ENCODE measurements at places on chromosomes 4 and X.

DNA sequence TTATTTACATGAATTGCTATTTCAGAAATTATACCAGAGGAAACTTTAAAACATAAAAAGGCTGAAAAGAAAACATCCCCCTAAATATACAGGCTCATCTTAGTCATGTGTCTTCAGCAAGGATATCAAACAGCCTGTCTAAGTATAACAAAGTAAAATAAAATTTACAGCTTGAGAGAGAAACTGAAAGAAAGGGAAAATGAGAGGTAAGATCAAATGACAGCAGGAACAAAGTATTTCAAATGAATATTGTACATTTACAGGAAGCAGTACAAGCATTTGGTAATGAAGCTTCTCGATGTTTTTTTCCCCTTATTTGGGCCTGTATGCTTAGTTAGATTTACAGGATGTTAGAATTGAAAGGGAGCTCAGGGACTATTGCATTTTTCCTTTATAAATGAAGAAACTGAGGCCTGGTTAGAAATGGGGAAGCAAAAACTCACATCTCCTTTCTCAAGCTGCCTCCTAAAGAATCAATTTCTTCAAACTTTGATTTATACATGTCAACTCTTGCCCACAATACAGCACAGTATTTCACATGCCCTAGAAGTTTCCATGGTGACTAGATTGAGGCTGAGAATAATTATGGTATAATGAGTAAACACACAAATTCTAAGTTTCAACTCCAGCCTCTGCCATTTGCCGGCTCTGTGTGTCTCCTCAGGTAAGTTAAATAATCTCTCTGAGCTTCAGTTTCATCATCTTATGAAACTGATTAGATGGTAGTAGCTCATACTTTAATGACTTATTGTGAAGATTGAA is 29.3 kb downstream of the DAPP1 start:
- peaks cover 2% of the 10 kb centered on the region for H3K4me1 ChIP-seq
- DNase-seq: no peak
- peak overlapping the region; percentile 71 for H3K27ac ChIP-seq
- H3K36me3 ChIP-seq: peaks cover 4% of the 10 kb centered on the region
- no peak overlapping the region for H3K4me3 ChIP-seq
- no peaks in the 10 kb centered on the region for H3K27me3 ChIP-seq

- H3K4me3 ChIP-seq: no peak overlapping the region
- DNase-seq: no peak
- H3K36me3 ChIP-seq: no peaks in the 10 kb centered on the region
- H3K4me1 ChIP-seq: no peaks in the 10 kb centered on the region
- peaks cover 21% of the 10 kb centered on the region for H3K27me3 ChIP-seq
These were observed 348.1 kb downstream of the RAPGEF2 start for GRCh38 chr4:159451006-159451405.

DNA sequence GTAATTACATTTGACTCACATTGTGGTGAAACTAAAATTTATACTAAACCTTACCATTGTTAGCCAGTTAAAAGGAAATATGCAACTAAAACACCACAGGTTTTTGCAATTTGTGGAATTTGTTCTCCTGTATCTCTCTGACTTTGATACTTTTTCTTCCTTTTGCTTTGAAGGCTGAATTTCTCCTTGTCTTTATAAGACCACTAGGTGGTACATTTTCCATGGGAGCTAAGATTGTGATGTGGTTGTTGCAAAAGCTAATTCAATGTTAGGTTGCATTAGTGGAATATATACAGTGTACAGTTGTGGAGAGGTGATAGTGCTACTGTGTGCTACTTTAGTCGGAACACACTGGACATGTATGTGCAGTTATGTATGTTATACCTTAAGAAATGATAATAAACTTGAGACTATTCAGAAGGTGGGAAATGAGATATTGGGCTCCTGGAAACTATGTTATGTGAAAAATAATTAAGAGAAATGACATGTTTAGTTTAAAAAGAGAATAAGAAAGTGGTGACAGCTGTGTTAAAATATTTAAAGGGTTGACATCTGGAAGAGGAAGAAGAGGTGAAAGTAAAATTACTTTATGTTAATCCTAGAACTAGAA is 70.3 kb downstream of the ARL9 start:
- H3K36me3 ChIP-seq: no peaks in the 10 kb centered on the region
- H3K27me3 ChIP-seq: peaks cover 10% of the 10 kb centered on the region
- no peak overlapping the region for H3K4me3 ChIP-seq
- DNase-seq: no peak

- H3K27me3 ChIP-seq: peaks cover 12% of the 10 kb centered on the region
- H3K4me1 ChIP-seq: no peaks in the 10 kb centered on the region
- H3K27ac ChIP-seq: no peak overlapping the region
- no peak overlapping the region for H3K4me3 ChIP-seq
- DNase-seq: no peak
These were observed 18.2 kb downstream of the EGF start for GRCh38 chr4:109930872-109931271.

- H3K27me3 ChIP-seq: no peaks in the 10 kb centered on the region
- peak overlapping the region; percentile 88 for H3K4me3 ChIP-seq
- peak; percentile 78 for DNase-seq
- peaks cover 13% of the 10 kb centered on the region for H3K4me1 ChIP-seq
These were observed 5.6 kb downstream of the FLNA start for GRCh38 chrX:154368630-154369448.

DNA sequence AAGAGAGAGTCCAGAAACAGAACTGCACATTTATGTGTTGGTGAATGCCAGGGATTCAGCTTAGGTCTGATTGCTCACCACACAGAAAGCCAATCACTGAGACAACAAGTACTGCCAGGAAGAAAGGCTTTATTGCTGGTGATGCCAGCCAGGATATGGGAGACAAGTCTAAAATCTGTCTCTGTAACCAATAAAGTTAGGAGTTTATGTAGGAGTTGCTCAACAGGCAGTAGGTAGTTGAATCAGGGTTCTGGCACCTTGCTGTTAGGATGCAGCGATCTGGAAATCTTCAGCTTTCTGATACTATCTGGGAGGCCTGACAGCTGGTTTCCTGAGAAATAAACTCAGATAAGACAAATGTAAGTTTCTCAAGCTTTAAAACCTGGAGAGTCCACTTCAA is 120.2 kb upstream of the ENPP6 start:
- no peak for DNase-seq
- no peaks in the 10 kb centered on the region for H3K36me3 ChIP-seq
- H3K4me3 ChIP-seq: no peak overlapping the region
- H3K27ac ChIP-seq: no peak overlapping the region
- H3K4me1 ChIP-seq: peaks cover 11% of the 10 kb centered on the region
- no peaks in the 10 kb centered on the region for H3K27me3 ChIP-seq

DNA sequence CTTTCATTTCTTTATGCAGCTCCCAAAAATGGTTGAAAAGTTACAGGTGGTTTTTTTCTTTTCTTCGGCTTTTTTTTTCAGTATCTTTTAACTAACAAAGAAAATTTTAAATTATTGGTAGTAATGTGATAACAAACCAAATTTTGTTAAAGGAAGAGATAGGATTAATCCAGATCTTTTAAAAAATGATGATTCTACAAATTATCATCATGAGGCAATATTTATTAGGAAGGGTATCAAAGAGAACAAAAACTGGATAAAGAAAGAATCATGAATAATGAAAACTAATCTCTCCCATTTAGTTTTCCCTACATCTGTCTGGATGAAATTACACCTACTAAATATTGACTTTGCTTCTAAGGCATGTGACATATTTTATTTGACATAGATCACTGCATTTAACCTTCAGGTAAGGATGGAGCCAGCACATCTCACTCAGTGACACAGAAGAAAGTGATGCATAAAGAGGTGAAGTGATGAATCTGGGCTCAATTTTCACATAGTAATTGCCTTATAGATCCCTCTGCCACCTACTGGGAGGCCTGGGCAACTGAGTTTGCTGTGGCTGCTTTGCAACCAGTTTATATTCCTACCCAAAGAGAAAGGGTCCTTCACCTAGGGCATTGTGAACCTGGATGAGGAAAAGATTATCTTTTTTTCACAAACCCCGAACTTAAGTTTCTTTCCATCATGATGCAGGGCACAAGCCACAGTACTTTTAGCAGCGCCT is 155.6 kb downstream of the HNRNPD start:
- no peak for DNase-seq
- no peak overlapping the region for H3K4me3 ChIP-seq
- peaks cover 10% of the 10 kb centered on the region for H3K27me3 ChIP-seq
- H3K27ac ChIP-seq: no peak overlapping the region

DNA sequence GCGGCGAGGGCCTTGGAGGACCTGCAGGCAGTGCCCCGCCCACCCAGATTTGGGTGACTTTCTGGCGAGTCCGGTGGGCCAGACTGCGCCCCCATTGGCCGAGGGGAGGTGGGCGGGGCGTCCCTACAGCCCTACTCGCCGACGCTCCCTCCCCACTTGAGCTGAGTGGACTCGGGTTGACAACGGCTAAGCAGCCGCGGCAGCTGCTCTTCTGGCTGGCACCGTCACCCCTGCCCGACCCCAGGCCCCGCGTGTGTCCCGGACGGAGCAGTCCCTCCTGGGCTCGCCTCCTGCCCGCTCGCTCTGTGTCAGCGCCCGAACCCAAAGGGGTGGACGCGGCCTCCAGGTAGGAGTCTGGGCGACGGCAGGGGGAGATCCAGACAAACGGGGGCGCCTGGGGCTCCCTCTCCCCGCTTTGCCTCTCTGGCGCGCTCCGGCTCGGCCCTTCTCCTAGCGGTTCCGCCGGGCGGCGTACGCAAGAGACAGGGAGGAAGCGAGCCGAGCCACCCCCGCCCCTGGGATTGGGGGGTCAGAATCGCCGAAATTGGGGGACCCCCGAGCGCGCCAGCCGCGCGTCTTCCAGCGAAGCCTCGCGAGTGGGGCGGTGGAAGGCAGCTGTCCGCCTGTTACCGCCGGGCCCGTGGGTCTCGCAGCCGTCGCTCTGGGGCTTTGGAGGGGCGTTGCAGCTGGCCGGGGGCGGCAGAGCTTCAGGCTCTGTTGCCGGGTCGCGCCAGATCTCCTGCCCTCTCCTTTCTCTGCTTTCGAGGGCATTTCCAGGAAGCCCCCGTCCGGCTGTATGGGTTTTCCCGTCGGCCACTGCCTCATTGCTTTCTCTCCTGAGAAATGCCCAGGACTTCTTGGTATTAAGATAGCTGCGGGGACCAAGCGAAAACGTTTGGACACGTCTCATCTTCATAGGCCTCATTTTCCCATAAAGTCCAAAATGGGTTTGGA is 46.3 kb downstream of the STARD8 start:
- H3K36me3 ChIP-seq: no peaks in the 10 kb centered on the region
- H3K4me1 ChIP-seq: no peaks in the 10 kb centered on the region
- H3K27me3 ChIP-seq: peaks cover 20% of the 10 kb centered on the region
- peak overlapping the region; percentile 52 for H3K4me3 ChIP-seq

DNA sequence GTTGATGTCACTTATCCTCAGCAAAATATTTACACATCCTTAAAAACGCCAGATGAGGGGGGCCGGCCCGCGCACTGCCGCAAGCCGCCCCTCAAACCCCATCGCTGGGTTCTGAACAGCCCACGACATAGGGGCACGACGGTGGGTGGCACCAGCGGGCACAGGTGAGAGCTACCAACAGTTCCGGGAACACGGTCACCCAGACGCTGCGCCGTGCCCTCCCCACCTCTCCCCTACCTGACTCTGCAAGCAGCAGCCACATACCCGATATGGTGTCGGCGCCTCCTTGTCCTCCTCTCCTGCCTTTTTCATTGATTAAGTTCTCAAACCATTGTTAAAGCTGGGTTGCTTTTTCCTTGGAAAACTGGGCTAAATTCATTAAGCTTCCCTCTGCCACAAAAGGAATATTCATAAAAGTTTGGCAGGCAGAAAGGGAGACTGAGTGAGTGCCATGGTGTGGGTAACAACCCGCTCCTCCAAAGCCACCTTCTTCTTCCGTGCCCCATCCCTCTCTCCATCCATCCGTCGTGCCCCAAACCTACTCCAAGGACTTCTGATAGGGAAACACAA is 1.4 kb downstream of the RAI2 start:
- no peaks in the 10 kb centered on the region for H3K4me1 ChIP-seq
- peak overlapping the region; percentile 56 for H3K4me3 ChIP-seq
- H3K27me3 ChIP-seq: peaks cover 49% of the 10 kb centered on the region
- DNase-seq: no peak

- H3K4me3 ChIP-seq: no peak overlapping the region
- DNase-seq: no peak
- H3K4me1 ChIP-seq: no peaks in the 10 kb centered on the region
- H3K27me3 ChIP-seq: no peaks in the 10 kb centered on the region
- no peaks in the 10 kb centered on the region for H3K36me3 ChIP-seq
These were observed 593.6 kb downstream of the KLHL13 start for GRCh38 chrX:117522725-117523700.

DNA sequence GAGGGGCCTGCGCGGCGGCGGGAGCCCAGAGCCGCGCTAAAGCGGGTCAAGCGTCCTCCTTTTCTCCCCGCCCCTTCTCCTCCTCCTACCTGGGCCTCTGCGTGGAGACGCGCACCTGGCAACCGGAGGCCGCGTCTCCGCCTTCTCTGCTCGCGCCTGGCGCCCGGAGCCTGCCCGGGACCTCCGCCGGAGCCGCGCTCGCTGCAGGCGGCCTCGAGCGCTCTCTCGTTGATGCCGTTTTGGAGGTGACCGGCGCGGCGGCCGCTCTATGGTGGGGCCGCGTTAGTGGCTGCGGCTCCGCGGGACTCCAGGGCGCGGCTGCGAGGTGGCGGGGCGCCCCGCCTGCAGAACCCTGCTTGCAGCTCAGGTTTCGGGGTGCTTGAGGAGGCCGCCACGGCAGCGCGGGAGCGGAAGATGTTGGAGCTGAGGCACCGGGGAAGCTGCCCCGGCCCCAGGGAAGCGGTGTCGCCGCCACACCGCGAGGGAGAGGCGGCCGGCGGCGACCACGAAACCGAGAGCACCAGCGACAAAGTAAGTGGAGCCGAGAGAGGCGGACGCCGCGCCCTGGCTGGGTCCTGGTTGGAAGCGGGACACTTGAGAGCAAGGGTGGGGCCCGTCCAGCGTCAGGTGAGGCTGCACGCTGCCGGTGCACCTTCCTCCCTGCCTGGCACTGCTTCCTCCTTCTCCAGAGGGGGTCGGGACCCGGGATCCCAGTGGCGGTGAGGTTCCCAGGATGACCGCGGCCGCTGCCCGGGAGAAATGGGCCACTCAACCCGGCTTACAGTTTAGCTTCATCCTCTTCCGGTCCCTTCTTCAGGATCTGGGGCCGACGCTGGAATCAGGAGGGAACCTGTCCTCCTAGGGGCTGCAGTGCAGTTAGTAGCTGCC is at the start of gene CDS1:
Gene CDS1, plus strand, starts transcription at position 140 of the 888 bp plus-strand sequence. Its CDS starts 275 bp downstream, at position 415.
- H3K27ac ChIP-seq: no peak within 1 kb of the TSS
- H3K4me3 ChIP-seq: peak within 1 kb of the TSS; percentile 77
- H3K4me1 ChIP-seq: peaks cover 14% of the 10 kb centered on the region
- peaks cover 1% of the 10 kb centered on the region for H3K36me3 ChIP-seq
- peaks cover 70% of the 10 kb centered on the region for H3K27me3 ChIP-seq

DNA sequence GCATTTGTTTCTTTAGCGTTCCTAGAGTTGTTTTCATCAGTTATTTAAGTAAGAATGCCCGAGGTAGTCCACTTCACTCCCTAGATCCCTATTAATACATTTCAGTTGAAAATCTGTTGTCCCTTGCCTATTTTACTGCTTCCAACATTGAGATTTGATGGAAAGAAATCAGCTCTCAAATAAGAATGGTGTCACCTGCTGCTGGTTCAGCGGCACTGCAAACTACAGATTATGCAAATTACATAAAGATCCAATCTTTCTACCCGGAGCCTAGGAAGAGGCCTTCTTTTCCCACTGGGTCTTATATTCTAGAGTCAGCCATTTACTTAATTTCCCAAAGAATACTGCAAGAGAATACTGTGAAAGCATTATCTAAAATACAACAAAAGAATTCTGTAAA is 597.6 kb upstream of the MAGEB2 start:
- no peak overlapping the region for H3K4me3 ChIP-seq
- no peaks in the 10 kb centered on the region for H3K36me3 ChIP-seq
- H3K27me3 ChIP-seq: no peaks in the 10 kb centered on the region
